ENCODE measurements at places on chromosomes 3 and 15.

DNA sequence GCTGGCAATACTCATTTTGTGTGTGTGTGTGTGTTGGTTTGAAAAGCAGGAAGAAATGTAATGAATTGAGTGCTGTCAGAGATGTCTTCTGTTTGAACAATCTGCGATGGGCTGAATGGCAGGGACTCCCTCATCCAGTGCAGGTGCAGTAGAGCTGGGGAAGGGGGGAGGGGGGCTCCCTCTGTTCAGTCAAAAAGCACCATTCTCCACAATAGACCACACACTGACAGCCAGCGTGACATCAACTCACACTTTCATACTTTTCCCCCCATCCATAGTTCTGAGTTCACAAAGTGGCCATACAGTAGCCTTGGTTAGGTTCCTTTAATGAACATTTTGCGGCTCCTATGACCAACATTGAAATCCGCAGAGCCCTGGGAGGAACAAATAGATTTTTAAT, 10.4 kb downstream of the SOX2 start:
- no peak for DNase-seq

GRCh38 chr3:67017211-67017610, 19.1 kb downstream of the KBTBD8 start:
- DNase-seq, result no peak

DNA sequence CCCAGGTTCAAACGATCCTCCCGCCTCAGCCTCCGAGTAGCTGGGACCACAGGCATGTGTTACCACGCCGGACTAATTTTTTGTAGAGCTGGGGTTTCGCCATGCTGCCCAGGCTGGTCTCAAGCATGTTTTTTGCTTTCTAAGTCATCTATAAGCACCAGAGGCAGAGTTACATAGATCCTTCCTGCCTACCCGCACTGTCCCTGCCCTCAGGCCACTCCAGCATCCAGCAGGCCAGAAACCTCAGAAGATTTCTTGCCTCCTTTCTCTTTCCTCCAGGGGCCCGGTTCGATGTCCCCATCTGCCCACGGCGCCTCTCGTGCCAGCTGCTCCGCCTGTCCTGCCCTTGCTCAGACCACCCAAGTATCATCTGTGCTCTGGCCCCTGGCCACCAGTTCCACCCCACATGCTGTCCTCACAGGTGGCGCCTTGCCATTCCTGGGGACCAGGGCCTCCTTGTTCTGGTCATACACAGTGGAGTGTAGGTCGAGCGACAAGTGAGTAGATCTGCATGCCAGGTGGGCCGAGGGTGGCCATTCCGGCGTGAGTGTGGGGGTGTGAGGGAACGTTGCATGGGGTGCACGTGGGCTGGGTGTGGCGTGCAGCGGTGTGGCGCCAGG, 27.3 kb downstream of the KLHDC8B start:
- no peak for DNase-seq

DNA sequence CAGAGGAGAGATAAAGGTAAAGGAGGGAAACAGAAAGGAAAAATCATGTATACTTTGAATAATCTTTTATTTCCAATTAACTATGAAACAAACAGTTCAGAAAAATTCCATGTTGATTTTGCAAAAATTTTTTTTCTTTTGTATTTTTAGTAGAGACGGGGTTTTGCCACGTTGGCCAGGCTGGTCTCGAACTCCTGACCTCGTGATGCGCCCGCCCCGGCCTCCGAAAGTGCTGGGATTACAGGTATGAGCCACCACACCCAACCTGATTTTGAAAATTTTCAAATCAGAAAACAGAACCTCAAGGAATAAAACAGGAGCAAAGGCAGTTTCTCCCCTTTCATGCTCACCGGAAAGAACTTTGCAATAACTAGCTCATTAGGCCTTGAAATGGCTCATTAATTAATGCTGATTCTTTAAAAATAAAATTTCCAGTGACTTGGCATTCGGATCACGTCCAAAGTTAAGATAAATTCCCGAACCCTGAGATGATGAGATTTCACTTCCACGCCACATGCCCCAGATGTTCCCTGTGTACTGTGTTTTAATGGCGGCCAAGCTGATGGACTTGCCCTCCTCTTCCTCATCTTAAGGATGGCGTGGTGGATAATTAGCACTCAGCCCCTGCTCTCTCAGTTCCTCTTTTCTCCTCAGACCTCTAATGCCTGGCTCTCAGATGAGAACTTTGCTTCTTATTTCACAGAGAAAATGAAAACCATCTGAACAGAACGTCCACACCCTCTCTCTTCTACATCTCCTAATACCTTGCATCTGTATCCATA, 10.8 kb downstream of the BCL2L10 start:
- no peak for DNase-seq

- no peak for DNase-seq
Observed at GRCh38 chr15:98997755-98998154, 9.8 kb downstream of the PGPEP1L start.

DNA sequence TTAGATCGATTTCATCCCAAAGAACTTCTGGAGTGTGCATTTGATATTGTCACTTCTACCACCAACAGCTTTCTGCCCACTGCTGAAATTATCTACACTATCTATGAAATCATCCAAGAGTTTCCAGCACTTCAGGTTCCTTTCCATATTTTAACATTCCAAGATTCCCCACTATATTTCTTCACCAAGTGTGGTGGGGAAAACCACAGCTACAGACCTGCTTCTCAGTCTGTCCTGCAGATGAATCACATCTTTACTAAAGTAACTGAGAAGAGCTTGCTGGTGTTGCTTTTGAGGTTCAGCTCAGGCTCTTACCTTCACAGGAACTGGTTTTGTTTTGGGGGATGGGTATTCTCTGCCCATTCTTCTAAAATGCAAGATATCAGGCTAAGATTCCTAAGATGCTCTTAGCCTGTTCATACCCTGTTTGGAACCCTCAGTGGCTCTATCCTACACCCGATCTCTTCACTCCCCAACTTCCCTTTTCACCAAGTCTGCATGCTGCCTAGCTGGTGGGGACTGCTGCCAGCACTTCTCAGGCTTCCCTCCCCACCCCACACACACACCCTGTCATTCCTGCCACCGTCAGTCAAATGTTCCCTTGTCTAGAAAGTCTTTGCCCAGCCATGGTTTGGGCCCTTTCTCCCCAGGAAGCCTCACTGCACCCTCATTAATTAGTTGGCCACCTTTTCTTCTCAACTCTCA, 30.8 kb downstream of the SRP14 start:
- DNase-seq, result no peak

- DNase-seq, result no peak
Observed at GRCh38 chr15:52220937-52221660, 29.9 kb upstream of the GNB5 start.

DNA sequence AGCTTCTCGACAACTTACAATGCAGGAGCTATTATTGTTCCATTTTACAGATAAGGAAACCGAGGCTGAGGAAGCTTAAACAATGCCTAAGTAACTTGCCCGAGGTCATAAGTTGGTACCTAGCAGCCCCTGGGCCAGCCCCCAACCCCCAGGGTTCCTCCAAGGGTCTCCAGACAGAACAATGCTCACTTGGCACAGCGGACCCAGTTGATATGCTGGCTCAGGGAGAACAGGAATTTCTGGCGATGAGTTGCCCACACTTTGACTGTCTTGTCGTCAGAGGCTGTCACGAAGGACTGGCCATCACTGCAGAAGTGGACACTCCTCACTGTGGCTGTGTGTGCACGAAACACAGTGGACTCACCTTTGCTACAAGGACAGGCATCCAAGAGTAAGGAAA, 5.2 kb downstream of the POC1A start:
- no peak for DNase-seq

DNA sequence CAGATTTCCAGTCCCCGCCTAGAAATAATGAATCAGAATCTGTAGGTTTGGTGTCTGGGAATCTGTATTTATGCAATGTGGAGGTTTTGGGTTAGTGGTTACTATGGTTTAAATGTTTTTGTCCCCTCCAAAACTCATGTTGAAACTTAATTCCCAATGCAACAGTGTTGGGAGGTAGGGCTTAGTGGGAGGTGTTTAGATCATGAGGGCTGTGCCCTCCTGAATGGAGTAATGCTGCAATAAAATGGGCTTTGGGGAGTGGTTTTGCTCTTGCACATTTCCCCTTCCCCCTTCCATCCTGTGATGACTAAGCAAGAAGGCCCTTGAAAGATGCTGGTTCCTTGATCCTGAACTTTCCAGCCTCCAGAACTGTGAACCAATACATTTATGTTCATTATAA, 9.2 kb upstream of the RFC4 start:
- DNase-seq, result no peak

- no peak for DNase-seq
Observed at GRCh38 chr3:134423153-134423552, 48.9 kb upstream of the AMOTL2 start.

DNA sequence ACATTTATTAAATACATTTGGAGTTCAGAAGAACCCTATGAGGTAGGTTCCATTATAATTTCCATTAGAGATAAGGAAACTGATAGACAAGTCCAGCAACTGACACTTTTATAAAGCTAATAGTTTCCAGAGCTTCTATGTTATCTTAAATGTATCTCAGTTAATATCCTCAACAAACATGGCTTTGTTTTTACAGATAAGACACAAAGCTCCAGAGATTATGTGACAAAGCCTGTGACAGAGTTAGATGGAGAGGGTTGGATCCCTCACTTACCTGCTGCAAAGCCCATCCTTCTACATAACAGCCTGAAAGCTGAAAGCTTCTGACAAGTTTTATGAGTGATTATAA, 473 bp upstream of the COMMD2 start:
- no peak for DNase-seq

DNA sequence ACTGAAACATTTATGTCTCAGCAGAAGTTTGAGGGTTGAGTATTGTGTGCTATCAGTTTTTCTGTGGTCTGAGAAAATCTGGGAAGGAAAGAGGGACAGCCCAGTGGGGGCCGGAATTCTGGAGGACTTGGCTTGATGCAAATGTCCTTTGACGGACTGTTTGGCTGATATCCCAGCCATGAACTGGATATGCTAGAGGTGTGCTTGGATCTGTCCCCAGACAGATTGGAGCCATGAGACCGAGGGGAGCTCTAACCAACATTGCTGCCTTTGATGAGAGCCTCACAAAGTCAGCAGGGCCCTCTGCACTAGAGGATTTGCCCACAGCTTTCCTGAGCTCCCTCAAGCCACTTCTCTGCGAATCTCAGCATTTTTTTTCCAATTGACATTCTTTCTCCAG, 405.6 kb downstream of the NTRK3 start:
- DNase-seq, result no peak

GRCh38 chr3:122245513-122246174, 62.2 kb downstream of the CASR start:
- DNase-seq, result no peak

DNA sequence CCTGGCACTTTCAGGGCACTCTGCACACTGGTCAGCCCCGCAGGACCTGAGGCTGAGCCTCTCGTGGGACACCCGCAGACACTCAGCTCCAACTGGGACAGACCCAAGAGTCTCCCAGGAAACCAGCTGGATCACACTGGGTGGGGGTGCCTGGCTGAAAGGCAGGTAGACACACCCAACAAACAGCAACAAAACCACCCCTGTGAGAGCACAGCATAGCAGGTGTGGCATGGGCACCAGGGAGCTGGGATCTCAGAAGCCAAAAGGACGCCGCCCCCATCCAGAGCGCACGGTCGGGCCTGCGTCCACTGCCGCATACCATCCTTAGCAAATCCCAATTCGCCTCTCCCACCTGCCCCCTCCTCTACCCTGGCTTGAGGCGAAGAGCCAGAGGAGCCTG, 154.2 kb upstream of the LINGO1 start:
- no peak for DNase-seq

GRCh38 chr3:141796889-141797781, 33.9 kb downstream of the GRK7 start:
- DNase-seq, result peak; percentile 56

GRCh38 chr3:79845546-79845945, 77.7 kb upstream of the ROBO1 start:
- DNase-seq, result no peak

GRCh38 chr3:89360156-89360555, 252.7 kb downstream of the EPHA3 start:
- DNase-seq, result no peak

DNA sequence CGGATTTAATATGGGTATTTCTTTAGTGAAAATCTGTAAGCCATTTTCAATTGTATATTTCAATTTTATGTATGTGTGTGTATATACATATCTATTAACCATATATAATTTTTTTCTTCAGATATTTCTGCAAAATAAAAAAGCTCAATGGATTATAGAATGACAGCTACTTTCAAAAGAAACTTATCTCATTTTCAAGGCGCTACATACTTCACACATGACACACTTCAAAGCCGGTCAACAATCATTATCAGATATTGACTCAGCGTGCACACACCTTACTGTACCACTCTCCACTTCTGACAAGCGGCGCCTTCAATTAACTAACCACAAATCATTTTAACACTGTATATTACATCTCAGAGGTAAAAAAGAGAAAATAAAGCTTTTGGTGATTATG, 39.6 kb downstream of the ATP13A3 start:
- no peak for DNase-seq

DNA sequence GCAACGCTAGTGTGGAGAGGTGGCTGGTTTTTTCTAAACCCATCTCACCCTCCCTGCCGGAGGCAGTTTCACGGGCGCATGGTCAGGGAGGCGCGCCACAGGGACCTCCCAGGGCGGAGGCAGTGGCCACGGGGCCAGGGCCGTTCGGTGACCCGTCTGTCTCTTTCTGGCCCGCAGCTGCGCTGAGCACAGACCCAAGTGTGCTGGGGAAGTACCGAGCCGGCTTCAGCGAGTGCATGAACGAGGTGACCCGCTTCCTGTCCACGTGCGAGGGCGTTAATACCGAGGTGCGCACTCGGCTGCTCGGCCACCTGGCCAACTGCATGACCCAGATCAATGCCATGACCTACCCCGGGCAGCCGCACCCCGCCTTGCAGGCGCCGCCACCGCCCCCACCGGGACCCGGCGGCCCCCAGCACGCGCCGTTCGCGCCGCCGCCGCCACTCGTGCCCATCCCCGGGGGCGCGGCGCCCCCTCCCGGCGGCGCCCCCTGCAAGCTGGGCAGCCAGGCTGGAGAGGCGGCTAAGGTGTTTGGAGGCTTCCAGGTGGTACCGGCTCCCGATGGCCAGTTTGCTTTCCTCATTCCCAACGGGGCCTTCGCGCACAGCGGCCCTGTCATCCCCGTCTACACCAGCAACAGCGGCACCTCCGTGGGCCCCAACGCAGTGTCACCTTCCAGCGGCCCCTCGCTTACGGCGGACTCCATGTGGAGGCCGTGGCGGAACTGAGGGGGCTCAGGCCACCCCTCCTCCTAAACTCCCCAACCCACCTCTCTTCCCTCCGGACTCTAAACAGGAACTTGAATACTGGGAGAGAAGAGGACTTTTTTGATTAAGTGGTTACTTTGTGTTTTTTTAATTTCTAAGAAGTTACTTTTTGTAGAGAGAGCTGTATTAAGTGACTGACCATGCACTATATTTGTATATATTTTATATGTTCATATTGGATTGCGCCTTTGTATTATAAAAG, 1.8 kb downstream of the HES1 start:
- peak; percentile 79 for DNase-seq

- DNase-seq, result no peak
Observed at GRCh38 chr15:88911766-88912118, 1.4 kb downstream of the MFGE8 start.

- DNase-seq, result peak; percentile 49
Observed at GRCh38 chr15:63466378-63467192, 37.8 kb upstream of the USP3 start.
